ENCODE measurements at places on chromosomes 7 and 10. TPM values are rescaled to one million over a fixed set of nuclear protein-coding genes. Genes with fewer than 3 reads are reported as not detected.
A peak's percentile ranks its signal among the peaks of the same experiment; 100 is the strongest.

DNA sequence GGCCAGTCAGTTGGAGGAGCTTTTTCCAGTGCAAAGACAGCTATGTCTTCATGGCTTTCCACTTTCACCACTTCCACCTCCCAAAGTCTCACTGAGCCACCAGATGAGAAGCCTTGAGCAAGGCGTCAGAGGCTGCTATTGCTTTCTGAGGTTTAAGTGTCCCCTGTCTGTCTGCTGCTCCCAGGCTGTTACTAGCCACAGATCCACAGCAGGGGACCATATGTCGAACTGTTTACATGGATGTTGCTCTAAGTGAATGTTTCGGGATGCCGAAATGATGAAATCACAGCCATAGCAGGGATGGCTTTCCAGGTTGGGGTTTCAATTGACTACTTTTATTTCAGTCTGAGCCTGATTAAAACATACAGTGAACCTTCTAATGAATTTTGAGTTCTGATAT, 88.5 kb downstream of the AVL9 start:
- DNase-seq: no peak

GRCh38 chr7:110786328-110786965, 304.5 kb upstream of the LRRN3 start:
- no peak for DNase-seq

DNA sequence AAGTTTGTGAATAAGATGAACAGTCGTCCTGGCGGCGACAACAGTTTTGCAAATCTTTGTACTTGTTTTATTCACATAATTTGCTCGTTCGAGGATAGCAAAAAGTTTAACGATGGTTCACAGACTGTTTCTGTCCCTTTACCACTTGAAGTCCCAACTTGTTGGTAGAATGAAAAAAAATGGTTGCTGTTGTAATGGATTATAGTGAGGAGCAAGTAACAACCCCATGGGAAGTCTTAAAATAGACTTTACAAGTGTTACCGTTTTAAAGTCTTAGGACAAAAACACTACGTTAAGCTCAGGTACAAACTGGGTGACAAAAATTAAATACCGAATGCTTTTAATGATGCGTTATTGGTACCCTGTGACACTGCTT, 589 bp downstream of the LSM8 start:
- DNase-seq: no peak

The DNAH11 gene
- 5.2 TPM for total RNA-seq

The PAX4 gene
- not detected for total RNA-seq

DNA sequence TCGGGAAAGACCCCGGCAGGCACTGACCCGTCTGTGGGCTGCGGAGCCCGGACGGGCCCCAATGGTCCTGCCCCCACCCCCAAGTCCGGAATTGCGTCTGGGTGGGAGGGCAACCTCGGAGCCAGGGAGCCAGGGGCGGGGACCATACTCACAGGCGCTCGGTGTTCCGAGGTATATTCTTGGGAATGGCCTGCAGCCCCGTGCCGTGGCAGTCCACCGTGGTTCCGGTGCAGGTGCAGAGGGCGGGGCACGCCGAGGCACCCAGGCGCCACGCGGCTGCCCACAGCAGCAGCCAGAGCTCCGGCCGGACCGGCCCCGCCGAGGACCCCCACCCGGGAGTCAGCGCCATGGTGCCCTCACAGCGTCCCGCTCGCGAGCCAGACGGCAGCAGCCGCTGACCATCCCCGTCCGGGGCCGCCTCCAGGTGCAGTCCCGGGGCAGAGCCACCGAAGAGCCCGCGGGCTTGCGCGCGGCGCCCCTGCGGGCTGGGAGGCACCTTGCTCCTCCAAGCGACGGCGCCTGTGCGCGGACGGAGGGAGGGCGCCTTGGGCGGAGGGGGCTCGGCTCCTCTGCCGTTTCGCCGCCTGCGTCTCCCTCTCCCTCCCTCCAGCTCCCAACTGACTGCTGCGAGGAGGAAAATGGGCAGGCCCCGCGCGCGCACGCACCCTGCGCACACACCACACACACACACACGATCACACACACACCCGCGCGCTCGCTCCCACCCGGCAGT, at the start of gene SLIT1:
SLIT1 (minus strand) TSS at position 634 of the 733 bp plus-strand sequence; CDS start at position 349, 285 bp downstream.
- no peak for DNase-seq

- no peak for DNase-seq
Measured at GRCh38 chr10:101986624-101986971, 69.4 kb downstream of the ARMH3 start.

The ASB10 gene
- not detected for total RNA-seq

The NODAL gene
- total RNA-seq: not detected

DNA sequence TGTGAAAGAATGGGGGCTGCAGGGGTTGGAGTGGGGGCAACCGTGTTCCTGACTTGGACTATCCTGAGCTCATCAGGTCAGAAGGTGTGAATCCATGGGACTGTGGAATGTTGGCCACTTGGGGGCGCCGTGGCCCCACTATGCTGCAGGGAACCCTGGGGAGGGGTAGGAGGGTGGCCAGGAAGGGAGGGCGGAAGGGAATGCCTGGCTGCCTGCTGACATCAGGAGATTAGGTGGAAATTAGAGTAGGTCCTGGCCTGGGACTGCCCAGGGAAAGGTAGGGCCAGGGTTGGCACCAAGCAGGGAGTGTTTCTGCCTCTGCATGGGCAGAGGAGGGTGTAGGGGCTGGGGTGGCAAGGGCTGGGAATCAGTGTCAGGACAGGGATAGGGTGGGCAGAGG, 65.8 kb upstream of the PRSS58 start:
- DNase-seq: peak; percentile 57

GRCh38 chr10:101773923-101774588, 1.9 kb downstream of the FGF8 start:
- DNase-seq: no peak

GRCh38 chr7:4065190-4065589, 616.9 kb upstream of the FOXK1 start:
- no peak for DNase-seq

GRCh38 chr7:151992375-151992774, 33.1 kb upstream of the GALNT11 start:
- DNase-seq: peak; percentile 68

DNA sequence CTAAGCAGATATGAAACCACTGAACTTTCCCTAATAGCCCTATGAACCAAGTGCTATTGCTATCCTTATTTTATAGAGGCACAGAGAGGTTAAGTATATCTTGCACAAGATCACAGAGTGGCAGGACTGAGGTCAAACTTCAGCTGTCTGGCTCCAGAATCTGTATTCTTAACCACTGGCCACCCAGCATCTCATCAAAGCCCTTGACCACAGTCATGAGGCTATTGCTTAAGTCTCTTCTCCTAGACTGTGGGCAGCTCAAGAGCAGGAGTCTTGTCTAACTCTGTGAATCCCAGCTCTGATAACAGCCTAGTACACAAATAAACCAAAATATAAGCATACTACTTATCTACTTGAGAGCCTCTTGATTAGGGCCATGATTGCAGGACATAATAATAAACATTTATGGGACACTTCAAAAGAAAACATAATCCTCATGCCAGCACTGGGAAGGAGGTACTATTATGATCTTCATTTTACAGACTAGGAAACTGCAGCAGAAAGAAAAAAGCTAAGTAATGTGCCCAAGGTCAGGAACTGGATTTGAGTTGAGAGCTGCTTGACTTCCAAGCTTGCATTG, 22.4 kb upstream of the SMC3 start:
- DNase-seq: no peak

The SHLD2 gene
- total RNA-seq: 13.0 TPM

DNA sequence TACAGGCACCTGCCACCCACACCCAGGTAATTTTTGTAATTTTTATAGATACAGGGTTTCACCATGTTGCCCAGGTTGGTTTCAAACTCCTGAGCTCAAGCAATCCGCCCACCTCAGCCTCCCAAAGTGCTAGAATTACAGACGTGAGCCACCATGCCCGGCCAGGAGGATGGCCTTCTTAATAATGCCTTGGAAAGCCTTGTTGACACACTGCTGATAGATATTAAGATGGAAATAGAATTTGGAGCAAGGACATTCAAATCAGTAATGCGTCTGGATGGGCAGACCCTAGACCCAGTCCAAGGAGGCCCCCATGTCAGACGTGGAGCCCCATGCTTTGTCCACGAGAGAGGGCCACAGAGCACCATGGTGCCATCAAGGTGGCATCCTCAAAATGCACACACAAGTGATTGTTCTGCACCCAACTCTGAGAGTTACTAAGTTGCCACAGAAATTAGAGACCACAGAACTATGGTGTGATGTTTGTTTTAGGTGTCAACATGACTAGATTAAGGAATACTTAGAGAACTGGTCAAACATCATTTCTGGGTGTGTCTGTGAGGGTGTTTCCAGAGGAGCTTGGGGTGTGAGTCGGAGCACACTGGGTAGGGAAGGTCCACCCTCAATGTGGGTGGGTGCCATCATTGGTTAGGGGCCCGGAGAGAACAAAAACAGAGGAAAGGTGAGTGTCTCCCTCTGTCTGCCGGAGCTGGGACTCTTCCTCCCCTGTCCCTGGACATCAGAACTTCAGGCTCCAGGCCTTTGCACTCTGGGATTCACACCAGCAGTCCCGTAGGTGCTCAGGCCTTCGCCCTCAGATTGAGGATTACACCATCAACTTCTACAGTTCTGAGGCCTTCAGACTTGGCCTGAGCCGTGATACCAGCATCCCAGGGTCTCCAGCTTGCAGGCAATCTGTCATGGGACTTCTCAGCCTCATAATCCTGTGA, 34.5 kb downstream of the EBF3 start:
- DNase-seq: no peak

All from PC-3 (cell line).